Activated CD8-positive, alpha-beta memory T cell treated with anti-CD3 and anti-CD28 coated beads for 48 hours (primary cell): ENCODE measurements at places on chromosomes 3 and 15.

- no peak for DNase-seq
Measured at GRCh38 chr3:30493911-30494311, 112.5 kb upstream of the TGFBR2 start.

- no peak for DNase-seq
Measured at GRCh38 chr3:87987952-87988351, 70.9 kb downstream of the CGGBP1 start.

- DNase-seq, result peak; percentile 43
Measured at GRCh38 chr3:152269056-152269830, 514 bp downstream of the MBNL1 start.

- DNase-seq, result no peak
Measured at GRCh38 chr3:167958141-167958540, 137.6 kb downstream of the GOLIM4 start.

- no peak for DNase-seq
Measured at GRCh38 chr3:131283862-131284261, 97.7 kb upstream of the NUDT16 start.

DNA sequence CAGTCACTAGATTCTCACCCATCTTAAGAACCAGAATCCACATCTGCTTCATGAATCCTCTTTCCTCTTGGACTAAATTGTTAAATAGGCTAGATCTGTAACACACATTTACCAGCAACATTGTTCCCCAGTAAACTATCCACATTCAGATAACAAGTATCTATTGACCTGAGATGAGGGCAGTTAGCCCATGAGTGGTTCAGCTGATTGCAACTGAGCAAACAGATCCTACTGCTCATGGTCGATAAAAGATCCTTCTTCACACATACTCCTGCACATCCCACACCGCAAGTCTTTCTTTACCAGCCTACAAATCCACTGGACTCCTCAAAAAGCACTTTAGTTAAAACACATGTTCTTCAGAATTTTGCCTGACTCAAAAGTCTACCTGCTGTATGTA, 59.2 kb downstream of the UACA start:
- no peak for DNase-seq

- no peak for DNase-seq
Measured at GRCh38 chr15:96115642-96116041, 214.9 kb upstream of the NR2F2 start.

GRCh38 chr15:31472636-31473384, 146.2 kb downstream of the KLF13 start:
- DNase-seq, result no peak

- no peak for DNase-seq
Measured at GRCh38 chr3:45677033-45677446, 12.2 kb upstream of the SACM1L start.

DNA sequence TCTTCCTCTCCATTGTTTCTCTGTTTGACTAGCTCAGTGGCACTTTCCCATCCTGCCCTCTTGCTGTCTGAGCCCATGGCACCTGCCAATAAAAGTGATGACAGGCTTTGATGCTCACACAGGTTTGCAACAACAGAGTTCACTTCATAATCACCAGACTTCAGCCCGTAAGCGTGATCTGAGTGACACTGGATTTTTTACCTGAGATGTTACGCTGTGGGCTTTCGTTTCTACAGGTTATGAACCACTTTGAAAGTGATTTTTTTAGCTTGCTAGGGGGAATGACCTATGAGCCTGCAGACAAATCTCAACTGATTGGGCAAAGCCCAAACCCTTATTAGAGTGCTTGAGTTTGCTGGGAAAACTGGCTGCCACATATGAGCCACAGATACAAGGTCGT, 173.9 kb upstream of the ICE2 start:
- no peak for DNase-seq

DNA sequence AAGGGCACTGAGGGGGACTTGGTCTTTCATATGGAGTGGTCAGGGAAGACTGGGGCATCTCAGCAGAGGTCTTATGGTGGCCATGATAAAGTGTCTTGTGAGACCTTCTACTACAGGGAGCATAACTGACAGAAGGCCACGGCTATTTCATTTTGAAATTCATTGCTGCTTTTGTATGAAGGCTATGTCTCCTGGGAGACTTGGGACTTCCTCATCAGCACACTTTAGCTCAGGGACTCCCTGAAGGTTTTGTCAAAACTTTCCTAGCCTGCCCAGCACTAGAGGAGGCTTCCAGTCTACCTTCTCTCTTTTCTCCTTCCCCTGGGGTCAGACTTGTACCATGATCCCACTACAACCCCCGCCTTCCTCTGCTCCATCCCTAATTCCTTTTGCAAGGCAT, 77.2 kb upstream of the RASGRF1 start:
- DNase-seq, result no peak

- DNase-seq, result no peak
Measured at GRCh38 chr3:104939196-104939595, 427.5 kb upstream of the ALCAM start.

- DNase-seq, result no peak
Measured at GRCh38 chr15:40096094-40096891, 12.4 kb downstream of the BMF start.

- DNase-seq, result no peak
Measured at GRCh38 chr15:66261056-66261455, 7.5 kb upstream of the MEGF11 start.
